ENCODE measurements at places on chromosomes 11 and 22. TPM values are rescaled to one million over a fixed set of nuclear protein-coding genes. Genes with fewer than 3 reads are reported as not detected.

FAM180B gene
- 0.10 TPM for polyA plus RNA-seq

GRCh38 chr22:31821572-31821971 is 67.8 kb downstream of the DEPDC5 start:
- H3K27ac ChIP-seq = no peak overlapping the region
- no peaks in the 10 kb centered on the region for H3K27me3 ChIP-seq
- no peak for DNase-seq
- H3K36me3 ChIP-seq = peaks cover 53% of the 10 kb centered on the region

DNA sequence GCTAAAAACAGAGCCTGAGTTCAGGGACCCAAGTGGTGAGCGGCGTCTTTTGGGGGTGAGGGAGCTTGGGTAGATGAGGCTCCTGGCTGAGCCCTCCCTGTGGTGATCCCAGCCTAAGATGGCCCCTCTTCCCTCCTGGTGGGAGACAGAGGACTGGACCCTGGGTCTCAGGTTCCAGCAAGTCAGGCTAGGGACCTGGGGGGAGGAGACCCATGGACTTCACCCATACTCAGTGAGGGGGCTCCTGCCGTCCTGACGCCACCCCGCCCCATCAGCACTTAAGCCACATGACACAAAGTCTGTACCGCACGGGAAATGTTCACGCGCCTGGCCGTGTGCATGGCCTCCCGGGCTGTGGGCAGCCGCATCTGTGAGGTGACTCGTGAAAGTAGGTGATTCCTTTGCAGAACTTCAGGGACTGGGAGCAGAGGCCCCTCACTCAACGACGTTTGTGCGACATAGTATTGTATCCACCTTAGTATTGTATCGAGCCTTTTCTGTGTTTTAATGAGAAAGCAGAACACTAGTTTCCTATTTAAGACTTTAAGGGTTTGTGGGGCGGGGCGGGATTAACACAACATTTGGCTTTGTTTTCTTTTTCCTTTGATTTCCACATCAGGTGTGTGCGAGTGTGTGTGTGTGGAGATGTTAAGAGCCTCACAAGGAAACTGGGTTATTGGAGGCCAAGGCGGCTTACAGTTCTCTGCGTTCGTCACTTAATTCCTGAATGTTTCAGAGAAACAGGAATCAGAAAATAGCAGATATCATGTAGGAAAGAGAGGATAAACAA is 18.4 kb upstream of the TMEM191C start:
- DNase-seq = peak; percentile 7
- no peak overlapping the region for H3K27ac ChIP-seq
- H3K4me1 ChIP-seq = no peaks in the 10 kb centered on the region
- H3K36me3 ChIP-seq = peaks cover 29% of the 10 kb centered on the region
- no peak overlapping the region for H3K4me3 ChIP-seq

- H3K27ac ChIP-seq = no peak overlapping the region
- no peak for DNase-seq
- peaks cover 7% of the 10 kb centered on the region for H3K4me1 ChIP-seq
- no peaks in the 10 kb centered on the region for H3K27me3 ChIP-seq
- H3K4me3 ChIP-seq = no peak overlapping the region
- H3K36me3 ChIP-seq = no peaks in the 10 kb centered on the region
Observed at GRCh38 chr11:27616711-27617110, 83.5 kb downstream of the BDNF start.

DLG2 gene
- 0.83 TPM for polyA plus RNA-seq

GRCh38 chr22:35516723-35517122 is 23.9 kb upstream of the RASD2 start:
- H3K27ac ChIP-seq = no peak overlapping the region
- DNase-seq = no peak
- no peaks in the 10 kb centered on the region for H3K27me3 ChIP-seq
- no peaks in the 10 kb centered on the region for H3K4me1 ChIP-seq
- H3K36me3 ChIP-seq = no peaks in the 10 kb centered on the region
- no peak overlapping the region for H3K4me3 ChIP-seq

DNA sequence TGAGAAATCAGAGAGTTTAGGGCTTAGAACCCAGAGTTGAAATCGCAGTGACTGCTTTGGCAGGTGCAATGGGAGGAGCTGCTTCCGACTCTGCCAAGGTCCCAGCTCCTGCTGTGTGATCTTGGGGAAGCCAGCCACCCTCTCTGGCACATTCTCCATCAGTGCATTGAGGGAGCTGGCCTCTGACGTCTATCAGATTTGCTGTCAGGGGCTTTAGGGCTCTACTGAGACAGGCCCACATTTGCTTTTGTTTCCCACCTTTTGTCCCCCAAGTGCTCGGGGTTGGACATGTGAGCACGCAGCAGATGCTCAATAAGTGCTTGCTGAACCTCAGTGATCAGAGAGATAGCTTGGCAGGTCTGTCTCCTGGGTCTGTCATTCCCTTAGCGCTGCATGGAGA is 10.6 kb upstream of the SOX10 start:
- H3K4me3 ChIP-seq = no peak overlapping the region
- H3K27ac ChIP-seq = no peak overlapping the region
- no peak for DNase-seq
- no peaks in the 10 kb centered on the region for H3K4me1 ChIP-seq
- H3K36me3 ChIP-seq = no peaks in the 10 kb centered on the region

ALDH3B1 gene
- polyA plus RNA-seq = 73.9 TPM

OR51B4 gene
- polyA plus RNA-seq = not detected

Measured in lung (tissue), 17 donors.